ENCODE measurements at places on chromosomes 6 and 20.

GRCh38 chr20:1623501-1624205, 3.8 kb upstream of the SIRPB1 start:
- peak; percentile 74 for DNase-seq

DNA sequence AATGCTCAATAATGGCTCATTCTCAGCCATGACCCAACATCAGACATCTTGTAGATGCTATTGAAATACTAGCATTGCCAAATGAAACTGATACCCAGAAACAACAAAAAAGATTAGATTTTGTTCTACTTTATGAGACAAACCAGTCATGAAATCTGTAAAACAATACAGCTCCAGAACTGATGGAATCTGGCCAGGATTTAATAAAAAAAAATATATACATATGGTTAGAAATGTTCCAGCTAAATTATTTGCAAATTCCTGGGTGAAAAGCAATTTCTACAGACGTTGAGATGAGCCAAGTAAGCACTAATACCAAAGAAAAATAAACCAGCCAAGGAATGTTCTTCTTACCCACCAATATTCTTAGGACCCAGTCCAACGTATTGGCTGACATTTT, 201.3 kb downstream of the EPHA7 start:
- DNase-seq, result no peak

- peak; percentile 43 for DNase-seq
Measured at GRCh38 chr20:40471261-40471629, 217.8 kb downstream of the MAFB start.

DNA sequence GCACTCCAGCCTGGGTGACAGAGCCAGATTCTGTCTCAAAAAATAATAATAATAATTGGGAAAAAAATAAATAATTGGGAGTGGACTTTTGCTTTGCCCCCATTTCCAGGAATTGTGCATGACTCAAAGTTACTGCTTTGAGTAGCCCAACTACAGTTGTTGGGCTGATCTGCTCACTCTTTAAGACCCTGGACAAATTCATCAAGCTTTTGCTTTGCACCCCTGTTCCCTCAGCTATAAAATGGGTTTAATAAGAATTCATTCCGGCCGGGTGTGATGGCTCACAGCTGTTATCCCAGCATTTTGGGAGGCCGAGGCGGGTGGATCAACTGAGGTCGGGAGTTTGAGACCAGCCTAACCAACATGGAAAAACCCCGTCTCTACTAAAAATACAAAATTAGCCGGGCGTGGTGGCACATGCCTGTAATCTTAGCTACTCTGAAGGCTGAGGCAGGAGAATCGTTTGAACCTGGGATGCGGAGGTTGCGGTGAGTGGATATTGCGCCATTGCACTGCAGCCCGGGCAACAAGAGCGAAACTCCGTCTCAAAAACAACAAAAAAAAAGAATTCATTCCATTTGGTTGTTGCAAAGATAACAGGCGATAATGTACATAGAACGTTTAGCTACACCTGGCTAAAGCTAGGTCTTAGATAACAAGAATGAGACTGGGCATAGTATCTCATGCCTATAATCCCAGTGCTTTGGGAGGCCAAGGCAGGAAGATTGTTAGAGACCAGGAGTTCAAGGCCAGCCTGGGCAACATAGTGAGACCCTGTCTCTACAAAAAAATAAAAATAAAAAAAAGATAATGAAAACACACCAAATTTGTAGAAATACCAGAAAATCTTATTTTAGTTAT, 87.9 kb upstream of the ZNF217 start:
- no peak for DNase-seq

GRCh38 chr6:68876792-68877493, 241.9 kb downstream of the ADGRB3 start:
- DNase-seq, result no peak
